ENCODE measurements at places on chromosomes 13 and 19. TPM values are rescaled to one million over a fixed set of nuclear protein-coding genes. Genes with fewer than 3 reads are reported as not detected.

DNA sequence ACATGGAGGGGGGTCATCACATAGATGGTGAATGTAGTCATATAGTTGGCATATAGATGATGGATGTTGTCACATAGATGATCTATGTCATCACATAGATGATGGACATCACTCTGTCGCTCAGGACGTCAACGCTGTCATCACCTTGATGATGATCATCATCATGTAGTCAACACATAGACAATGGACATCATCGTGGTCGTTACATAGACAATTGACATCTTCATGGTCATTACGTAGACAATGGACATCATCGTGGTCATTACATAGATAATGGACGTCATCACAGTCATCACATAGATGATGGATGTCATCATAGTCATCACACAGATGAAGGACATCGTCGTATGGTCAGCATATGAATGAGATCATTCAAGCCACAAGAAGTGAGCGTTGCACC, 28.6 kb upstream of the SLC15A1 start:
- no peak overlapping the region for H3K27ac ChIP-seq
- no peak overlapping the region for H3K4me3 ChIP-seq
- DNase-seq = no peak
- no peaks in the 10 kb centered on the region for H3K36me3 ChIP-seq

- peak overlapping the region; percentile 70 for H3K27ac ChIP-seq
- peaks cover 18% of the 10 kb centered on the region for H3K4me1 ChIP-seq
- no peak for DNase-seq
- no peaks in the 10 kb centered on the region for H3K27me3 ChIP-seq
- H3K36me3 ChIP-seq = peaks cover 15% of the 10 kb centered on the region
These were observed 654 bp downstream of the ZNF579 start for GRCh38 chr19:55579766-55580621.

DNA sequence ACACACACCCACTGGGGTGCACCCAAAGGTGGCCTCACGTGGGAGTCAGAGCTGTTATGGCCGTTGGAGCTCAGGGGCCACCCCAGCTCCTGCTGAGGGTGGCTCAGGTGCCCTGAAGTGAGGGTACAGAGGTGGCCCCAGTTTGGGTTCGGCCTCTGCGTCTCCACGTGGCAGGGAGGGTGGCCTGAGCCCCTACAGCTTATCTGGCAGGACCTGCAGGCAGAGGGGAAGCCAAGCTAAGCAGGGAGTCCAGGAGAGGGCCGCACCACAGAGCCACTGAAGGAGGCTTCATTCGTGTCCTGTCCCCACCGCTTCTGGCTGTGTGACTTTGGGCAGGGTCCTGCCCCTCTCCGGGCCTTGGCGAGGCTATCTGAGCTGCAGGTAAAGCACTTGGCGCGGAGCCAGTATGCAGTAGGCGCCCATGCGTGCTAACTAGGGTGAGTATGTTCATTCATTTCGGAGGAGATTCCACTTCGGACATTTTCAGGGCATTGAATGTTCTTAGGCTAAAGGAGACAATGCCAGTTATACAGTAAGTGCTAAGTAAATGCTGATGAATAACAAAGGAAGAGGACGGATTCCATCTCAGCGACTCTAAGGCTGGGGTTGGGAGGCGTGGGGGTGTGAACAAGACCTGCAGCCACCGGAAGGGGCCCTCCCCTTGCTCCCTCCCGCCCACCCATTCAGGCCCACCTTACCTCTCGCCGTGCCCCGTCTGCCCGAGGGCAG, 4.9 kb downstream of the REX1BD start:
- no peaks in the 10 kb centered on the region for H3K27me3 ChIP-seq
- peaks cover 22% of the 10 kb centered on the region for H3K4me1 ChIP-seq
- no peak for DNase-seq
- H3K36me3 ChIP-seq = peaks cover 5% of the 10 kb centered on the region

GRCh38 chr13:95226932-95227695, 74.1 kb downstream of the ABCC4 start:
- no peak for DNase-seq
- no peaks in the 10 kb centered on the region for H3K27me3 ChIP-seq
- peaks cover 4% of the 10 kb centered on the region for H3K36me3 ChIP-seq
- H3K27ac ChIP-seq = no peak overlapping the region

KEAP1 gene
- 71.0 TPM for total RNA-seq

APOC4 gene
- not detected for total RNA-seq

CLC gene
- 4.0 TPM for total RNA-seq
